Kidney (tissue), 22 donors: ENCODE measurements at places on chromosomes 16 and 17.

- DNase-seq, result no peak
Observed at GRCh38 chr17:4436846-4437245, 3.1 kb downstream of the SPNS3 start.

DNA sequence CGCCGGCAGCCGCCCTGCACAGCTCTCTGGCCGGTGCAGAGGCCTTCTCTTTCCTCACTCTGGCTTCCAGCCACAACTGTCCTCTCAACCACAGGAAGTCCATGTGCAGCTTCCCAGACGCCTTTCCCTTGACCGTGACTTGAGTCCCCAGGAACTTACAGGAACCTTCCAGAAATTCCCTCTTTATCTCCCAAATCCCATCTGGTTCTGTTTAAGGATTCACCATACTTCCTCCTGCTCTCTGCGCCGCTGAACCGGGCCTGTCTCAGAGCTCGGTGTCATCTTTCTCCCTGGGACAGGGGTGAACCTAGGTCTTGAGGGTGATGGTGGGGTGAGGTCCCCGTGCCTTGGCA lies 65.2 kb upstream of the ZNF469 start:
- DNase-seq, result no peak

DNA sequence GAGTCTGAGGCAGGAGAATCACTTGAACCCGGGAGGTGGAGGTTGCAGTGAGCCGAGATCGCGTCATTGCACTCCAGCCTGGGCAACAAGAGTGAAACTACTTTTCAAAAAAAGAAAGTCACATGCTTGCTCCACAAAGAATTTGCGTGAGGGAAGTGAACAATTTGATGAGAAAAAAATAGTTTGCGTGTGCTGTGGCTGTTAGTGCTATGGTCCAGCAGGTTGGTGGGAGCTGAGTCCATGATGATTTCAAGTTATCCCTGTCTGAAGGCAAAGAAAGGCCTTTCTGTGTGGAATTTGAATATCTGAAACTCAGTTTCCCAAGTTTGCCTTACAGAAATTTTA lies 21.0 kb downstream of the PRCD start:
- DNase-seq, result no peak

DNA sequence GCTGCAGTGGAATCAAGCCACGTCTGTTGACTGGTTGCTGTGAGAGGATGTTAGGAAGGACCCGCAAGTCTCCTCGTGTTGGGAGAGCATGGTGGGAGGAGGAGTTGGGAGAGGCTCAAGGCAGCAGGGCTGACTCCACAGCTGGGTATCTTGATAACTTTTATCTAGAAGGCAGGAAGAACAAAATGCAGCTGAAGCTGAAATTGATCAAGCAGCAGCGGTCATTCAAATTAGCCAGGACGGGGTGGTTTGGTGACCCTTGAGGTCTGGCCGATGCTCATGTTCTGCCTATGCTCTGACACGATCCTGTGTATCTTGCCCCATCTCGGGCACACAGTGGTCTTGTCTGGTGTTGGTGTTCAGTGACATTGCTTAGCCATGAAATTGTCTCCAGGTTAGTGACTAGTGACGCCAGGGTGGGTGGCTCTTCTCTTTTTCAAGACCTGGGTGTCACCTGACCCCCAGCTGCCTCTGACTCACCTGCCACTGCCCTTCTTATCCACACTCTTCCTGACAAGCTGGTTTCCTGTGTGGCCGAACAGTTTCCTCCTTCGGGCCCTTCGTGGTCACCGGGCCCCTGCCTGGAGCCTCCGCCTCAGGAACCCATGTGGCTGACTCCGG lies 19.1 kb downstream of the NPTX1 start:
- no peak for DNase-seq

GRCh38 chr17:35404360-35404759 lies 27.9 kb downstream of the SLFN12 start:
- DNase-seq, result no peak

- peak; percentile 50 for DNase-seq
Observed at GRCh38 chr16:85221771-85222154, 109.5 kb upstream of the CIBAR2 start.

GRCh38 chr16:50735629-50736122 lies 6.2 kb upstream of the CYLD start:
- DNase-seq, result no peak

- DNase-seq, result peak; percentile 83
Observed at GRCh38 chr16:9159839-9160550, 68.6 kb downstream of the HAPSTR1 start.

GRCh38 chr17:72249441-72249840 lies 128.6 kb downstream of the SOX9 start:
- DNase-seq, result no peak

DNA sequence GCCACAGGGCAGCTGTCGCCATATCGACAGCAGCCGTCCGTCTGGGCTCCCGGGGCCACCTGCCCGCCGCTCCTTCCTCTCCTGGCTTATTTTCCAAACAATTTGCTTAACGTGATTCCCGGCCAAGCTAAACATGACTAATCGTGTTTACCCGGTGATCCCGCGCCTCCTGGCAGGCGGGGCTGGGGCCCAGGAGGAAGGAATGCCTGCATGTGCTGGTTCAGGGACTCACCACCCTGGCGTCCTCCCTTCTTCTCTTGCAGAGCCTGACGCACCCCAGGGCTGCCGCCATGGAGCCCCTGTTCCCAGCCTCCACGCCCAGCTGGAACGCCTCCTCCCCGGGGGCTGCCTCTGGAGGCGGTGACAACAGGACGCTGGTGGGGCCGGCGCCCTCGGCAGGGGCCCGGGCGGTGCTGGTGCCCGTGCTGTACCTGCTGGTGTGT lies 6.1 kb downstream of the SSTR5 start:
- peak; percentile 92 for DNase-seq

- peak; percentile 72 for DNase-seq
Observed at GRCh38 chr17:2369551-2370210, 31.2 kb downstream of the MNT start.

GRCh38 chr17:7465597-7466275 lies 13.7 kb downstream of the ZBTB4 start:
- DNase-seq, result peak; percentile 78
